ENCODE measurements at places on chromosomes 12 and 14.

DNA sequence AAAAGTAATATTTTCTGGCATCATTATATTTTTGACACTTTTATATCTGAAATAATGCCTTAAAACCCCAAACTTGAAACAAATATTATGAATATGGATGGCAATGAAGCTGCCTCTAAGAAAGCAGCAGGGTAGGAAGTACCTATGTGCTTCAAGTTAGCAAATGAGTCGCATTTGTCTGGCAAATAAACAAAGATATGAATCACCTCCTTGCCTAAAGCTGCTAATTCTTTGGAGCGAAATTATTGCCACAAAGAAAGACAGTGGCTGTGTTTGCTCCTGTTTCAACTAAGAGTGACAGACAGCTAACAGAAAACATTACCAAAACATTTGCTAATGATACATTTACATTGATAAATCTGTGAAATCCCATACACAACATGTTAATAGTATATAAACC lies 854.9 kb downstream of the RPS29 start:
- no peak for DNase-seq

GRCh38 chr12:109114644-109115043 lies 1.7 kb upstream of the ACACB start:
- DNase-seq: no peak

- DNase-seq: no peak
Measured at GRCh38 chr12:52043386-52044212, 7.6 kb upstream of the NR4A1 start.

GRCh38 chr14:91143862-91144261 lies 30.0 kb downstream of the DGLUCY start:
- DNase-seq: no peak

DNA sequence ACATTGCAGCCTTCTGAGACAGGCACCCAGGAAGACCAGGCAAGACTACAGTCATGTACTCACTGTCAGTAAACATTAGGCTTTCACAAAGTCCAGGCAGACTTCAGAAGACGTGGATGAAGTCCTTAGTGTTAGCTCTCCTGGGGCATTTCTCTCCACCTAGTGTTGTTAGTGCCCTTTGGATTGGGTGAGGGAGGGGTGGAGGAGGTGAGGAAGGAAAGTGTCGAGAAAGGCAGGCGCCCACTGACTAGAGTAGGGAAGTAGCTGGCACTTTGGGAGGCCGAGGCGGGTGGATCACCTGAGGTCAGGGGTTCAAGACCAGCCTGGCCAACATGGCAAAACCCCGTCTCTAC lies 20.2 kb downstream of the TMEM229B start:
- DNase-seq: no peak

DNA sequence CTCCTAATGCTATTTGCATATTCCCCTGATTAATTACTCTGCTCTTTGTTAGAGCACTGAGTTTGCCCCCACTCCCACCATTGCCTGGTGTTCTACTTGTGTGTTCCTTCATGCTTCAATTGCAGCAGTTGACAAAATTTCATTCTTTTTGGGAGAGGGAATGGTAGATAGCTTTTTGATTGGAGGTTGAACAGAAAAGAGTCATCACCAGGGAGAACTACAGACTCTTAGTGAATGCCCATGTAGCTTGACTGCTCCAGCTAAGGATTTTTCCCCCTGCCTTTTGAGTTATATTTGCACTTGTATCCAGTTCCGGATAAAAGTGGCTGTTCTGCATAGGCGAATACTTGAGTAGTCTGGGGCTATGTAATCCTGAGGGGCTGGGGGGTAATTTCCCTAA lies 183.9 kb downstream of the ETNK1 start:
- DNase-seq: no peak

DNA sequence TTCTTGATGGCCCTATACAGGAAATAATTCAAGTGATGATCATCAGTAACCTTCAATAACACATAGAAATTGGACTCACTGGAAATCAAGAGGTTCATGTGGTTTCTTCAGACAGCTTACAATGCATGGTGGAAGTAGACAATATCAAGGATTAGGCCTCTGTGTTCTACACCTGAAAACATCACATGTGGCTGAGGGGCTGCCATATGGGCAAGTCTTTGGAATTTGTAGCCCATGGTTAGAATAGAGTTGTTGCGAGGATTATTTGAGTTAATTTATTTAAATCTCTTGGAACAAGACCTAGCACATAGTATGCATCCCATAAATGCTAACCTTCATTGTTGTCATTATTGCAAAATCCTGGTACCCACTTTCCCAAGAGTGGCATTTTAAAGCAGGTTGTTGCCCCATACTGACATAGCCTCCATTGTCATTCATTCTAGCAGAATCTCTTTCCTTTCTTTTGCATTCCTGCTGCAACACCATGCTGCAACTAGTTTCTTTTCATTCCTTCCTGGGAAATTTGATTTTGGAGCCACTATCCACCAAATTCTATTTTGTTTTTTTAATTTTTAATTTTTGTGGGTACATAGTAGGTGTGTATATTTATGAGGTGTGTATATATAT lies 352.7 kb upstream of the NAV3 start:
- no peak for DNase-seq

DNA sequence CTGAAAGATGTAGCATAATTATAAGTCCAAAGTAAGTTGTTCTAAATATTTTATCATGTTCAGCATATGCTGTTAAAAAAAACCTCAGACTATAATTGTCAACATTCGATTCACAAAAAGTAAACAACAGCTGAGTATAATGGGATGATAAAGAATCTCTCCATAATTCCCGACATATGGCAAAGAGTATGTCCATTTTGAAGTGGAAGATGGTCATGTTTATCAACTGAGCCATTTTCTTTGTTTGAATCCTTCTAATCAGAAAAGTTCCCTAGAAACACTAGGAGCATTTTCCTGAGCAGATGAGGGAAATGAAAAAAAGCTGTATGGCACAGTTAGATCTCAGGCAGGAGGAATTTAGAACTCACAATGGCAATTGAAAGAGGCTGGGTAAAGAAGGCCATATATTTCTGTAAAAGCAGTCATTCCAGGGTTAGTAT lies 192.1 kb upstream of the AMIGO2 start:
- DNase-seq: no peak

DNA sequence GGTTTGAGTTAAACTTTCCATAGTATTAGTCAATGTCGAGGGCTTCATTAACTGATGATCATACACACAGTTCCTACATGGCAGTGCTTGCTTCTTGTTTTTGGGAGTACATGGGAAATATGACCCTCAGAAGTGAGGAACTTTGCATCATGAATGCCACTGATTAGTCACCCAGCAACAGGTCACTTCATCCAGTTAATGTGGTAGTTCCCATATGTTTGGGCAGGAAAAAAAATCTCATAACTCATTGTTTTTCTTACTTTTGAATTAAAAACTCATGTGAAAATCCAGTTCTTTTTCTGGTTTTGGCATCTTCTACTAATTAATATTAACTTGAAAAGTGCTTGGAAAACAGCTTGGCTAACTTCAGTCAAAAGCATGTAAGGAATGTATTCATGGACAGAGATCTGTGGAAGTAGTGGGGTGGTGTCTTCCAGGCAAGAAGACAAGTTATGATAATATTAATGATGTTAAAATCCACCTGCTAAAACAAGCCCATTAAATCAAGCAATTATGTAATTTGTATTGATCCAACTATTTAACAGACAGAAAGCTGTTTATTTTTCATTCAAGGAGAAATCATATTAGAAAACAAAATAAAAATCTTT lies 309.1 kb upstream of the NAV3 start:
- DNase-seq: no peak

DNA sequence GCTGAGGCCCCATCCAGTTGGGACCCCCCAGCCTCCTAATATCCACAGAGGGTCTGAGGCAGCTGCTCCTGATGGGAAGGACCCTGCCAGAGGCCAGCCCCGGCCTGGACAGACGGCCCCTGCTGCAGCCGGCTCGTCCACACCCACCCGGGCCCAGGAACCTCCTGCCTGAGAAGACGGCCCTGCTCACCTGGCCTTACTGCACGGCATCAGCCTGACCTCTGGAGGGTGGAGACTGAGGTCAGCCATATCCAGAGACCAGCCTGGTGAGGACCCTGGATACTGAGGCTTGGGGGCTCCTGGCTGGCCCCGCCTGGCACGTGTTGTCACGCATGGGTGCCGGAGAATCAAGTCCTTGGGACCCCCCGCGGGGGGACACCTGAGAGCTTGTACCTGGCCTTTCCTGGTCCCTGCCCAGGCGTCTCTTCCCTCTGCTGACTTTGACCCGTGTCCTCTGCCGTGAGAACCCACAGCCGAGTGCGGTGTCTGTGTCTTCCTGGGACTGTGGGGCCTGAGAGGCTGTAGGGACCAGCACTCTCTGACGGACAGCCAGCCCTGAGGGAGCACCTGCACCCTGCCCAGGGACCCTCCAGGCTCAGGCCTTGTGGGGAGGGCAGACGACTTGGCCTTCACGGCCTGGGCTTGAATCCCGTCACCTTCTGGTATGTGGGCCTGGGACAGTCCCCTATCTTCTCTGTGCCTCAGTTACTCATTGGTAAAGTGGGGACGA lies 57.3 kb downstream of the NOC4L start:
- DNase-seq: no peak

DNA sequence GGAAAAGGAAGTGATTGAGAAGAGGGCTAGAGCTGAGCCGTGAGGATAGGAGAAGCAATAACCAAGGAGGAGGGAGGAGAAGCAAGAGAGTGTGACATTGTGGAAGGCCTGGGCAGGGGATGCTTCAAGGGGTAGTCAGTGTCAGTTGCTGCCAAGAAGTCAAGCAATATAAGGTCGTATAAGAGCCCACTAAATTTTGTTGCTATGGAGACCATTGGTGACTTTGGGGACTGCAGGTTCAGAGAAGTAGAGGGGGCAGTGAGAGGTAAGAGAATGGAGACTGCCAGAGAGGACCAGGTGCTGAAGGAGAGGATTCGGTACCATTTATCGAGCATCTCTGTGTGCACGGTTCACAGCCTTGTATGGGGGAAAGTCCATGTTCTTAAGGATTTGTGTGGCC lies 3.1 kb upstream of the ATXN3 start:
- no peak for DNase-seq

DNA sequence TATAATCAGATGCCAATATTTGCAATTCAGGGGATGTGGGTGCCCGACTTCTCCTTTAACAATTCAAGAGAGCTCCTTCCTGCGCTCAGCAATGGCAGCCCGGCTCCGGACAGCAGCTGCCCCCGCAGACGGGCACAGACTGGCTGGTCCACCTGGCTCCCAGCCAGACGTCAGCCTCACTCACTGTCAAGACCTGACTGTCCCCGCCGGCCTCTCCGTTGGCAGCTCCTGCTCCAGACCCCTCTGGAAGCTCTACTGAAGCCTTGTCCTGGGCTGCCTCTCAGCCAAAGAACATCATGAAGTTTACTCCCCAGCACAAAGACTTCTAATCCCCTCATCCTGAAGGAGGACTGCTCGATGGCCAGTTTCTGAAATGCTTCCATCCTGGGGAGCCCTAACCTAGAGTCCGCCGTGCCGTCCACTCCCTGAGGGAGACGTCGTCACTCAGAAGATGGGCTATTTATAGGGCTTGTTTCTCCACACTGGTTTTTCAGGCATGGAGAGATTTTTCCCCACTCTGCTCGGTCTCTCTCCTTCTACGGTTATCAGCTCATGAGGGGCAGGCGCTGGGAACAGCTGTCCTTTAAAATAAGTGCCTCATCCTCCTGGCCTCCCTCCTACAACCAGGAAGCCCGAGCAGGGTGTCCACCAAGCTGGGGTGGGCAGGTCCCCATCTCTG lies 126.2 kb downstream of the RFLNA start:
- DNase-seq: no peak

GRCh38 chr14:29242755-29243754 lies 476.5 kb downstream of the FOXG1 start:
- no peak for DNase-seq

DNA sequence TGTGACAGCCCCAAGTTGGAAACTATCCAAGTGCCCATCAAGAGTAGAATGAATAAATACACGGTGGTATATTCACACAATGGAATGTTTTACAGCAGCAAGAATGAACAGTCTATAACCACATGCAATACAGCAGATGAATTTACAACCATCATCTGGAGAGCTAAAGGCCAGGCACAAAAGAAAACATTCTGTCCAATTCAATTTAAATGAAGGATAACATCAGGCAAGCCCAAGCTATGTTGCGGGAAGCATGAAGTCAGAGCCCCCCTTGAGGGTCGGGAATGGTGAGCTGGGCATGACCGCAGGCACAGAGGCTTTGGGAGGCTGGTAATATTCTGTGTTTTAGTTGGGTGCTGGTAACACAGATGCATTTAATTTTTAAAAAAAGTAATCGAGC lies 76.0 kb downstream of the SYNE3 start:
- no peak for DNase-seq

DNA sequence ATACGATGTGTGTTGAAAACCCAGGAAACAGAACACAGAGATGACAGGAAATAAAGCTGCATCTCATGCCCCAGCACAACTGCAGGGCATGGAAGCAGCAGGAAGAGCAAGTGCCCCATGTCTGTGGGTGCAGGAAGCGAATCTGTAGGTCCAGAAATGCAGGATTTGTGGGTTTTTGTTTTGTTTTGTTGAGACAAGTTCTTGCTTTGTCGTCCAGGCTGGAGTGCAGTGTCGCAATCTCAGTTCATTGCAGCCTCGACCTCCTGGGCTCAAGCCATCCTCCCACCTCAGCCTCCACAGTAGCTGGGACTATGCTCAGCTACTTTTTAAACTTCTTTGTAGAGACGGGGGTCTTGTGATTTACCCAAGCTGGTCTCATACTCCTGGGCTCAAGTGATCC lies 6.2 kb upstream of the RPS6KL1 start:
- no peak for DNase-seq

GRCh38 chr14:73744175-73744867 lies 30.1 kb upstream of the PNMA1 start:
- DNase-seq: no peak

DNA sequence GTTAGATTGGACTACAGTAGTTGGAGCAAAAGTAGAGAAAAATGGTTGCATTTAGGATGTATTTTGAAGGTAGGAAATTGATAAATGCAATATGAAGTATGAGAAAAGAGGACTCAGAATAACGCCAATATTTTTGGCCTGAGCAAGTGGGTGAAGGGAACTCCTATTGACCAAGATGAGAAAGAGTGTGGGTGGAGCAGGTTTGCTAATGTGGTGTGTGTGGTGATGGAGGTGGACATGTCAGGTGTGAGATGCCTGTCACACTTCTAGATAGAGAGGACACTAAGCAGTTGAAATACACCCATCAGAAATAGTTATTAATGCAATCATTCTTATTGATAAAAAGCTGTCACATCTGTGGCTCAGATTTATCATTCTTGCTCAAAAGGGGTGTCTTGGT lies 7.3 kb downstream of the GUCY2C start:
- DNase-seq: no peak

GRCh38 chr12:88805286-88805685 lies 225.0 kb upstream of the KITLG start:
- DNase-seq: no peak

- no peak for DNase-seq
Measured at GRCh38 chr12:52250048-52250990, 17.3 kb downstream of the KRT7 start.

DNA sequence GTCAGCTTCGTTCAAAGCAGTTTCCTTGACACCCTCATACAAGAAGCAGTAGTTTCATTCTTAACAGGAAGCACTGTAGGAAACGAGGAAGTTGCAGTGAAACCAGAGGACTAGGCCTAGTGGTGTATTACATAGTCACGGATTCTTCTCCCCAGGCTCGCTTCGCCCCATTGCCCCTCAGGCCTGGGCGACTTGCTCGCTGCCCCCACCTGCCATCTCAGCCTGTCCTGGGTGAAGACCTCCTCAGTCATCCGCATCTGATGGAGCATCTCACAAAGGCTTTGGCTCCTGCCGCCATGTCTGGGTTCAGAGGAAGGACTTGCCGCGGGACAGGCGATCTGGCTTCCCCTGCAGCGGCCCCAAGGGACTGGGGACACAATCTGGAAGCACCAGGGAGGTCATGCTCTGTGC lies 93.5 kb downstream of the LMNTD1 start:
- no peak for DNase-seq

GRCh38 chr14:76653875-76654572 lies 107.2 kb upstream of the VASH1 start:
- no peak for DNase-seq

All from stimulated activated CD8-positive, alpha-beta memory T cell treated with anti-CD3 and anti-CD28 coated beads, Interleukin-4, amount 100 ng/mL, for 24 hours (primary cell).